ENCODE measurements at places on chromosomes 1 and 21. TPM values are rescaled to one million over a fixed set of nuclear protein-coding genes. Genes with fewer than 3 reads are reported as not detected.

GRCh38 chr1:159179906-159180305, 8.5 kb downstream of the CADM3 start:
- DNase-seq, result no peak

DNA sequence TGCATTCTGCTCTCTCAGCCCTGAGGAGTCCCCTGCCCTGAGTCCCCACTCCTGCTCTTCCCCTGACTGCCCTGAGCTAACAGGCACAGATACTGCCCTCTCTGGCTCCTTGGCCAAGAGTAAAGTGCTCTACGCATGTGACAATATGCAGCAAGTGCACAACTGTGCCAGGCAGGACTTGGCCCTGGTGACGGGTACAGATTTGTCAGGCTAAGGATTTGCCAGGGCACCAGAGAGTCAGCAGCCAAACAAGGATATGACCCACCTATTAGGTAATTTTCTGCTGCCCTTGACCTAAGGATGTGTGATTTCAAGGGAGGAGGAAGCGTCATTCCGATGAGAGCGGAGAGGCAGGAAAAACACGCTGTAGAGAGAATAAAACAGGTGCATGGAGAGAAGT, 339.0 kb downstream of the PTPRU start:
- no peak for DNase-seq

- no peak for DNase-seq
These were observed 5.1 kb upstream of the ANGPTL1 start for GRCh38 chr1:178875936-178876335.

DNA sequence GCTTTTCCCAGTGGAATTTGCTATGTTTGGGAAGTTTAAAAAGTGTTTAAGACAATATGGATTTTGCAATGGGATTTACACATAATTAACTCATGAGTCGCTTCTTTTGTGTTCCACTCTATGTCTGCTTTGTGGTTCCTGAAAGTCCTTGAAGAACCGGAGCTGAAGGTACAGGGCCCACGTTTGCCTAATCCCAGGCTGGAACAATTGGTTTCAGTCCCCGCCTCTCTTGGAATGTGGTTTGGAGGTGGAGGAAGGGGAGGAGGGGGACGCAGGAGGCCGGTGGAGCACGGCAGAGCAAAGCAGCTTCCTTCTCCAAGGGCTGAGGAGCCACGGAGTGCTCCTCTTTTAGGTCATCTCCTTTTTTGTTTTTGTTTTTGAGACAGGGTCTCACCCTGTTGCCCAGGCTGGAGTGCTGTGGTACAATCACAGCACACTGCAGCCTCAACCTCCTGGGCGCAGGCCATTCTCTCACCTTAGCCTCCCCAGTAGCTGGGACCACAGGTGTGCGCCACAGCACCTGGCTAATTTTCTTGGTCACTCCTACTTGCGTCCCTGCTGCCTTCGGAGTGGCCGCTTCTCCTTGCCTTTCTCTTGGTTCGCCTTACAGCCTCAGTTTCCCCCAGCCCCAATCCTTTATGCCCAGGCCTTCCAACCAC, 129.5 kb upstream of the ERRFI1 start:
- DNase-seq, result no peak

- DNase-seq, result no peak
These were observed 3.2 kb upstream of the LEMD1 start for GRCh38 chr1:205424901-205425600.

GRCh38 chr1:98035602-98036002, 114.8 kb upstream of the DPYD start:
- no peak for DNase-seq

- no peak for DNase-seq
These were observed 2.8 kb downstream of the CERS2 start for GRCh38 chr1:150971583-150972416.

- no peak for DNase-seq
These were observed 170.9 kb downstream of the ZBTB18 start for GRCh38 chr1:244221991-244222390.

DNA sequence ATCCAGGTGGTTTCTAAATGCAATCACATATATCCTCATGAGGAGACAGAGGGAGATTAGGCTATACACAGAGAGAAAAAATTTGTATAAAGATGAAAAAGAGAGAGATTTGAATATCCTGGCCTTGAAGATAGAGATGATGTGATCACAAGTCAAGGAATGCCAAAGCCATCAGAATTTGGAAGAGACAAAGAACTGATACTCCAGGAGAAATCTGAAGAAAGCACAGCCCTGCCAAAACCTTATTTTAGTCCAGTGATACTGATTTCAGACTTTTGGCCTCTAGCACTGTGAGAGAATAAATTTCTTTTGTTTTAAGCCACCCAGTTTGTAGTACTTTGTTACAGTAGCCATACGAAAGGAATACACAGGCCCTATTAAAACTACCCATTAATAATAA, 33.4 kb downstream of the DOCK7 start:
- no peak for DNase-seq

GRCh38 chr1:166221316-166221715, 54.5 kb upstream of the FAM78B start:
- DNase-seq, result no peak

DNA sequence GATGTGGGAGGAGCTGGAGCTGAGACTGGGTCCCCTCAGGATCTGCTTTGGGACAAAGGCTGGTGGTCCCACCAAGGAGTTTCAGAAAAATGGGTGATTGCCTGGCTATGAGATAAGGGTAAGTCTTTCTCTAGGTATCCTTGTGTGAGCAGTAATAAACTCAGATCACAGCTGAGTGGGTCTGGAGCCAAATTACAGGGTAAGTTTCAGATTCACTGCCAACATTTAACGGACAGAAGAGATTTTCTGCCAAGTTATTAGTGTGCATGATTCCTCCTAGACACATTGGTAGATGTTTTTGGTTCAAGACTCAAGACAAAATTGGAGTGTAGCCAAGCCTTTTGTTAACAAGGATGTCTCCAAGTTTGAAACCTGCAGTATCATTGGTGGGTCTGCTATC, 7.5 kb downstream of the CD1B start:
- DNase-seq, result no peak

GRCh38 chr1:7940745-7941436, at the start of gene TNFRSF9:
Gene TNFRSF9, minus strand, starts transcription at chr1:7940839. Its CDS starts 845 bp downstream, at chr1:7939994.
- DNase-seq, result no peak

- no peak for DNase-seq
These were observed 8.2 kb upstream of the HHIPL2 start for GRCh38 chr1:222555992-222556615.

DNA sequence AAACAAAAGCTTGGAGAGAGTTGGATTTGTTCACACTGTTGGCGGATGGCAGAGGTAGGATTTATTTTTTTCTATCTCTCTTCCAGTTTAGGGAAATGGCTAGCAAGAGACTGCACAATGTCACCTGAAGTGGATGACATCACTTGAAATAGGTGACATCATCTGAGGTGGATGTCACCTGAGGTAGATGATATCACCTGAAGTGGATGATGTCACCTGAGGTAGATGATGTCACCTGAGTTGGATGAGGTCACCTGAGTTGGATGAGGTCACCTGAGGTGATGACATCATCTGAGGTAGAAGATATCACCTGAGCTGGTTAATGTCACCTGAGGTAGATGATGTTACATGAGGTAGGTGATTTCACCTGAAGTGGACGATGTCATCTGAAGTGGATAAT, 413.4 kb downstream of the DSCAM start:
- DNase-seq, result no peak

GRCh38 chr1:167471568-167471967, 46.8 kb downstream of the CD247 start:
- no peak for DNase-seq

- DNase-seq, result no peak
These were observed 35.0 kb downstream of the ARHGEF10L start for GRCh38 chr1:17574516-17574915.

- no peak for DNase-seq
These were observed 37.6 kb downstream of the ZYG11A start for GRCh38 chr1:52880206-52880605.

DNA sequence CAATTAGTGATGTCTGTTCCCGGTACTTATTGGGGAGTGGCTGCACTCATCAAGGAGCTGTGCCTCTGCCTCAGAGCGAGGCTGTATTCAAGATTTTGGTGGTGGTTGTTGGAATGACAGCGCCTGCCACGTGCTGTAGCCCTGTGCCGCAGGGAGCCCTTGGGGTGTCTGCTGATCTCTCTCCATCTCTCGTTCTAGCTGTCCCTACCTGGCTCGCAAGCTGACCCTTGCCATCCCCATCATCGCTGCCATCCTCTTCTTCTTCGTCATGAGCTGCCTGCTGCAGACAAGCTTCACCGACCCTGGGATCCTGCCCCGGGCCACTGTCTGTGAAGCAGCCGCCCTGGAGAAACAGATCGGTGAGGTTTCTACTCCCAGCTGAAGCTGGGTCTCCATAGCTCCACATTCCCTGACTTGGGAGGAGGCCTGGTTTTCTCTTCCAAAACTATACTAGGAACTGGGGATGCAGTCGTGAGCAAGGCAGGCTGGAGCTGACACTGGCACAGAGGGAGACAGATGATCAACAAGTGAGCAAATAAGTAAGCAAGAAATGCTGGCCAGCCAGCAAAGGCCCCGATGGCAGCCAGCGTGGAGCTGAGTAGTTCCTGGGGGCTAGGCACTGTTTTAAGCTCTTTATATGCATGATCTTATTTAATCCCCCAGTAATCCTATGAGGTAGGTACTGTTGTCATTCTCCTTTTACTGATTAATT, 5.9 kb downstream of the ZDHHC18 start:
- no peak for DNase-seq

DNA sequence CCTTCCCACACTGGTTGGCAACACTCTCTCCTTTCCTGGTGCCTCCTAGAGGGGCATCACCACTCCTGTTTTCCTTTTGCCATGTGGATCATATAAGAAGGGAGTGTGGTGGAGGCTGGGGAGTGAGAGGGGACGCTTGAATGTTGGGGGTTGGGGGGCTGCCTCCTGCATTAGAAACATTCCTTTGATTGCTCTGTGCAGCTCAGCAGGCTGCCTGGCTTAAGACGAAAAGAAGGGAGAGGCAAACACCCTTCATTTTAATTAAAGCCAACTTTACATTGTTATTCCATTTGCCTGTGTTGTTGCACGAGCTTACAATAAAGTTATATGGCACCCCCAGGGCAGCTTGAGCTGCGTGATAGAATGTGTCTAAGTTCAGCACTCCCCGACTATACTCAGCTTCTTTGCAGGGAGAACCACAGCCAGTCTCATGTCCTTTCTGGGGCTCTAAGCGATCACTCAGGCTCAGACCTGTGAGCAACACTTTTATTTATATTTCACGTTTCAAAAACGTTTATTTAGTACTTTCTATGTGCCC, 57.4 kb downstream of the FOXD2 start:
- no peak for DNase-seq

GRCh38 chr1:85282424-85282823, 6.0 kb upstream of the BCL10 start:
- DNase-seq, result no peak

DNA sequence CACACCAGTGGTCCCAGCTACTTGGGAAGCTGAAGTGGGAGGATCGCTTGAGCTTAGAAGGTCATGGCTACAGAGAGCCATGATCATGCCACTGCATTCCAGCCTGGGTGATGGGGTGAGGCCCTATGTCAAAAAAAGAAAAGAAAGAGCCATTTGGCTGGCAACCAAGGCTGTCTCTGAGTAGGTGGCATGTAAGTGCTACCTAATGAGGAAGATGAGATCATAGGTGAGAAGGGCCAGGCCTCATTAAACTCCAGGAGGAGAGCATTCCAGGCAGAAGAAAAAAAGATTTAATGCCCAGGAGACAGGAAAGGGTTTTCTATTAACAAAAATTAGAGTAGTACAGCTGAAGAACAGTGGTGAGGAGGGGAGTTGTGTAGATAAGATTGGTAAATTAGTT, 103.4 kb upstream of the ZNF678 start:
- DNase-seq, result no peak

GRCh38 chr1:216732121-216732520, 8.9 kb upstream of the ESRRG start:
- no peak for DNase-seq

- no peak for DNase-seq
These were observed 11.7 kb upstream of the FGR start for GRCh38 chr1:27646676-27647075.

GRCh38 chr1:61158591-61158990, 76.2 kb downstream of the NFIA start:
- DNase-seq, result no peak

GRCh38 chr1:46903481-46903880, 37.8 kb downstream of the CYP4A11 start:
- DNase-seq, result no peak

The GSTM5 gene
- total RNA-seq, result not detected

The HLX gene
- 0.62 TPM for total RNA-seq

The OR2L8 gene
- total RNA-seq, result not detected

The TATDN3 gene
- total RNA-seq, result 12.2 TPM

The MRAP gene
- not detected for total RNA-seq

The TNFRSF18 gene
- not detected for total RNA-seq

The S100A16 gene
- 122 TPM for total RNA-seq

The ADAMTS5 gene
- 52.2 TPM for total RNA-seq

The LAMB3 gene
- total RNA-seq, result 5.5 TPM

The KRTAP19-3 gene
- total RNA-seq, result not detected

The CDCA8 gene
- total RNA-seq, result 5.7 TPM

The ZNF684 gene
- 3.5 TPM for total RNA-seq

The HHIPL2 gene
- total RNA-seq, result not detected

The LCE1D gene
- total RNA-seq, result not detected

The CFHR1 gene
- not detected for total RNA-seq

The ECM1 gene
- 3.6 TPM for total RNA-seq

The MPZ gene
- total RNA-seq, result 0.45 TPM

All from chondrocyte (in vitro differentiated cells).